GM06990 (cell line): ENCODE measurements at places on chromosomes 1 and 21.

GRCh38 chr1:203223012-203223775 is 6.3 kb downstream of the CHIT1 start:
- DNase-seq = no peak

DNA sequence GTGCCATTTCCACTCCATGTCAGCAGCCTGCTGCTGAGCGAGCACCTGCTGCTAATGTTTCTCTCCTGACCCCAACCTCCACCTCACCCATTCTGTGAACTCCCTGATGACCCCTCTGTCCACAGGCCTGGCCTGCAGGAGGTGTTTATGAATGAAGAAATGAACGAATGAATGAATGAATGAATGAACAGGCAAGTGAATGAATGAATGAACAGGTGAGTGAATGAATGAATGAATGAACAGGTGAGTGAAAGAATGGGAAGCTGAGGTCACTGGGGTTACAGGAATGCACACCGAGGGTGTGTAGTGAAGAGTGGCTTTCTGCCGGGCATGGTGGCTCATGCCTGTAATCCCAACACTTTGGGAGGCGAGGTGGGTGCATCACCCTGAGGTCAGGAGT is 173.4 kb downstream of the IGSF21 start:
- DNase-seq = no peak

GRCh38 chr1:25668931-25669573 is 52.5 kb downstream of the MAN1C1 start:
- DNase-seq = no peak

DNA sequence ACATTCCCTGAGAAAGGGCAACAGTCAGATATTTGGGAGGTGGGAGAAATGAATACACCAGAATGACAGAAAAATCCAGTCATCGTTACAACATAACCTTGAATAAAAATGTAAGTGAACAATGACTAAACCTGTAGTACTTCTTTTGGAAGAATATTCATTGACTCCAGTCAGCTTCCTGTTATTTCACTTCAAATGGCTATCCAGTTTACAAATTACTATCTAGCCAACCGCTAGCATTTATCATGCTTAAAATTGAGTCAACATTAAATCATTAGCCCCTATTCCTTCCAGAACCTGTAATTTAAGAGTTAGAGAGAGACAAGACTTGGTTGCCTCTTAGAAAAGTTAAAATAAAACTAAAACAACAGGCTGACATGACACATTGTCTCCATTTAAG is 33.6 kb downstream of the WLS start:
- DNase-seq = no peak

- no peak for DNase-seq
These were observed 1.2 kb downstream of the ELOVL1 start for GRCh38 chr1:43366601-43367025.

GRCh38 chr1:228169345-228169744 is 3.7 kb downstream of the IBA57 start:
- DNase-seq = no peak

DNA sequence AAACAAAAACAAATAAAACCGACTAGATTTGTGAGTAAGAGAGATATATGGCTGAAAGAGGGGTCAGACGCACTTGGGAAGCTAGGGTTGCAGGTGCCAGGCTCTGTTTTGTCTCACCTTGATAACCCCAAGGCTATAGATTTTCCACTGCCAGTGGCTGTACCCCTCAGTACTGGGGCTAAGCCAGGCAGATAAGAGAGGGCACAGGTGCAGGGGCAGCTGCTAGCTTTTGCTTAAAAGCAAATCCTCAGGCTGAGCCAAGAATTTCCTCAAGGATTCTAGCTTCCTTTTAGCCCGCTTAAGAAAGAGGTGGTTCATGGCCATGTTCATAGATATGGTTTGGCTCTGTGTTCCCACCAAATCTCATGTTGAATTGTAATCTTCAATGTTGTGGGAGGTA is 57.9 kb downstream of the OVGP1 start:
- no peak for DNase-seq

DNA sequence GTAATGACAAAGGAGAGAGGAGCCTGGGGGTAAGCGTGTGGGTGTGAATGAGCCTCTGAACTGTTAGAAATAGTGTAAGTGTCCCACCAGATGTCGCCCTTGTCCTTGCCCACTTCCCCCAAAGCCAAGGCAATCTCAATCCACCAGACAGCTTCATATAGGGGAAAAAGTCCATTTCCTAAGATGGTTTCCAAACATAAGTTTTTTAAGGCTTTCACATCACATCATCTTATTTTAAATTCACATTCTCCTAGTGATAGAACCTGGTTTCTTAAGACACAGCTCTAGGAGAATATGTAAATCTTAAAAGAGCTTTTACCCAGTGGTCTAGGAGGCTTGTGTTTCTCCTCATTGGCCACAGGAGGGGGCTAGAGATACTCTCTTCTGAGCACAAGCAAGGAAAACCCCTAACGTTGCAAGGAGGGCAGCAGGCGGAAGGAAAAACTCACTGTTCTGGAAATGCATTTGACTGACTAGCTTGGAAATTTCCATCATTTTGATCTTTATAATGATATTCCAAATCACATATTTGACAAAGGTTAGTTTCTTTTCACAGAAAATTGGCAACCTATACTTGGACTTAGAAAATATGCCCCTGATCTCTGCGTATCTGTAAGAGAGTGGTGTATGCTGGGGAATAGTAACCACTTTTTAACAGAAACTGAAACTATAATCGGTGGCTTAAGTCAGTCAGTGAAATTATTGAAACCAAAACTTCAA is 51.9 kb upstream of the LPAR3 start:
- DNase-seq = peak; percentile 76

- DNase-seq = no peak
These were observed 49.7 kb downstream of the TCP10L start for GRCh38 chr21:32535612-32536011.

DNA sequence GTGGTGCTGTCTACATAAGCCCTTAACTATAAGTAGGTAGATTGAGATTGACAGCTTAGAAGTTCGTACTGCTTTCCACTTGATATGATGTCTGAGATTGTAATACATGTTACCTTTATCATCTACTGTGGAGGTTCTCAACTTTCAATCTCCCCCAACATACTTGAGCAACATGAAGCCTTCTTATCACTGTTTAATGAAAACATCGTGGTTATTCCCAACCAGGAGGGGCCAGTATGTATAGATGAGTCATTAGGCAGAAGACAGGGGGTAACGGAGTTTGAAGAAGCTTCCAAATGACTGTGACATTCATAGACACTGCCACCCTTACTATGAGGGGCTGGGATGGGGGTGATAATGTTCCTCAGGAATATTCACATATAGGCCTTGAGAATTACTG is 36.0 kb downstream of the CENPF start:
- no peak for DNase-seq

- DNase-seq = no peak
These were observed 37.2 kb upstream of the TRAPPC10 start for GRCh38 chr21:43974791-43975468.

GRCh38 chr1:78358165-78358564 is 132.6 kb upstream of the PTGFR start:
- no peak for DNase-seq

GRCh38 chr1:202628646-202629215 is 81.5 kb downstream of the SYT2 start:
- DNase-seq = no peak

DNA sequence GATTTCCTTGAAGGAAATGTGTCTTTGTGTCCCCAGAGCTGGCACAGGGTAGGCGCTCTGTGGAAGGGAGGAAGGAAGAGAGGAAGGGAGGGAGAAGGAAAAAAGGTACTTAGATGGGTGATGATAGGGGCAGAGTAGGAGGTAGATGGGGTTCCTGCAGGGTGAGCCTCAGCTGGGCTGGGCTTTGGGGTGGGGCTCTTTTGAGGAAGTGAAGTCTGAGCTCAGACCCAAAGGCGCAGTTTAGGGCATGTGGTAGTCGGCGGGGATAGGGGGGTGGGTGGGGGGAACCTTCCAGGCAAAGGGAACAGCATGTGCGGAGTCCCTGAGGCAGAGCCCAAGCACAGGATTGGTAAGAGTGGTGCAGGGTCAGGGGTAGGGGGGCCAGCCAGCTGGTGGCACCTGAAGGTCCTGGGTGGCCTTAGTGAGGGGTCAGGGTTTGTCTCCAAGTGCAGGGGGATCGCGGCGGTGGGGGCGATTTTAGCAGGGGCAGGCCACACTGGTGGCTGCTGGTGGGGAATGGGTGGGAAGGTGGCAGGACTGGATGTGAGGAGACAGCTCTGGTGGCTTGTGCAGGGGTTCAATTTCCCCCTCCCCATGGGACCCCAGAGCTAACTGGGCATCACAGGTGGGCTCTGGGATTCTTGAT is 8.4 kb upstream of the HTR6 start:
- DNase-seq = no peak

DNA sequence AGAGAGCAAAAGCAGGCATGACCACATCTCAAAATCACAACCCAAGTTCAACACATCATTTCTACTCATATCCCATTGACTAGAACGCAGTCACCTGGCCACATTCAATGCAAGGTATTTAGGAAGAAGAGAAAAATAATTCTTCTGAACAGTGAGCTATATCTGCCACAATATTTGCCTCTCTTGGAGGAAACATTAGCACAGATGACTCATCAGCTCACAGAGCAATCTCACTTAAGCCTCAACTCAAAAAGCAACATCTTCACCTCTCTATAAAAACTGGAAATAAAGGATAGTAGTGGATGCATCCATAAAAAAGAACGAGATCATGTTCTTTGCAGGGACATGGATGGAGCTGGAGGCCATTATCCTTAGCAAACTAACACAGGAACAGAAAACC is 143.9 kb upstream of the FMN2 start:
- no peak for DNase-seq

GRCh38 chr1:46675549-46676314 is 4.1 kb downstream of the TEX38 start:
- no peak for DNase-seq

GRCh38 chr1:207002724-207003146 is 29.8 kb downstream of the C1orf116 start:
- DNase-seq = no peak

- DNase-seq = no peak
These were observed 16.9 kb upstream of the MCL1 start for GRCh38 chr1:150596095-150596892.

GRCh38 chr1:51327386-51327785 is 3.0 kb downstream of the TTC39A start:
- no peak for DNase-seq

- DNase-seq = no peak
These were observed 19.9 kb upstream of the CLDN14 start for GRCh38 chr21:36499578-36500471.

DNA sequence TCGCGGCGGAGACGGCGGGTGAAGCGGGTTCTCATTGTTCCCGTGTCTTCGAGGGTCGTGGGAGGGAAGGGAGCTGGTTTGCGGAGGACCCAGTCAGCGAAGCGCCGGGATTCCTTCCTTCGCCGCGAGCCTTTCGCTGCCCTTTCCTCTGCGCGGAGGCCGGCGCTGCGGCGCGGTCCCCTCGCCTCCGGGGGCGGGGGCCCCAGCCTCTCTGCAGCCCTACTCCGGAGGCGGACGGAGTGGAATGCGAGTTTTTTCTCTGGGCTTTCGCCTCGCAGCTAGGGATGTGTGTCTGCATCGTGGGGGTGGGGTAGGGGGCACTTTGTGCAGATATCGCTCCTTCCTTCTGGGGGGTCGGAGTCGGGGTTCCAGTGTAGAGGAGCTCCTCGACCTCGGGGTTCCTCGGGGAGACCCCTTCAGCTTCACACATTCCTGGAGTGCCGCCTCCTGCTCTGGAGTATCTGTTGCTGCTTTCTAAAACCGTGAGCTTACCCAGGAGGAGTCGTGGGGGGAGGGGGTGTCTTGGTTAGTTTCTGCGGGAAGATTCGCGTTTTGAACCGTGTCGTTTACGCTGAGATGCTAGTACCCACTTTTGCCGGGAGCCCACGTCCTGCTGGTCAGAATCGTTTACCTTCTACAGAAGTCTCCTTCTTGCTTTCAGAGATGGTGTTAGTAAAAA is 595 bp downstream of the RNF2 start:
- no peak for DNase-seq

DNA sequence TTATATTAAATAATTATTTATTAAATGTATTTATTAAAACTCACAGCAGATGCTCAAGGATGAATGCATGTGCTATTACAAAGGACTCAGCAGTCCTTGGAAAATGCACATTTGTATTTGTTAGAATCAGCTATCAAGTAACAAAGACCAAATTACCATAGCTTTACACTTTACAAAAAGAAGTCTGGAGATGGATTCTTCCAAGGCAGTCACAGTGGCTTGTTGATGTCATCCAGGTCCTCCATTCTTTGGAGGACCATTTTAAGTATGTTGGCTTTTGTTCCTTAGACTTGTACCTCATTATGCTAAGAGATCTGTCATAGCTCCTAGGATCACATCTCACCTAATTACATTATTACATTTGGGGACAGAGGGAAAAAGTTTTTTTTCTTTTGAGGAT is 63.4 kb downstream of the NTMT2 start:
- DNase-seq = no peak

- no peak for DNase-seq
These were observed 172.2 kb upstream of the ETV3 start for GRCh38 chr1:157310401-157310800.

GRCh38 chr1:24864370-24864777 is 65.7 kb downstream of the RUNX3 start:
- no peak for DNase-seq

DNA sequence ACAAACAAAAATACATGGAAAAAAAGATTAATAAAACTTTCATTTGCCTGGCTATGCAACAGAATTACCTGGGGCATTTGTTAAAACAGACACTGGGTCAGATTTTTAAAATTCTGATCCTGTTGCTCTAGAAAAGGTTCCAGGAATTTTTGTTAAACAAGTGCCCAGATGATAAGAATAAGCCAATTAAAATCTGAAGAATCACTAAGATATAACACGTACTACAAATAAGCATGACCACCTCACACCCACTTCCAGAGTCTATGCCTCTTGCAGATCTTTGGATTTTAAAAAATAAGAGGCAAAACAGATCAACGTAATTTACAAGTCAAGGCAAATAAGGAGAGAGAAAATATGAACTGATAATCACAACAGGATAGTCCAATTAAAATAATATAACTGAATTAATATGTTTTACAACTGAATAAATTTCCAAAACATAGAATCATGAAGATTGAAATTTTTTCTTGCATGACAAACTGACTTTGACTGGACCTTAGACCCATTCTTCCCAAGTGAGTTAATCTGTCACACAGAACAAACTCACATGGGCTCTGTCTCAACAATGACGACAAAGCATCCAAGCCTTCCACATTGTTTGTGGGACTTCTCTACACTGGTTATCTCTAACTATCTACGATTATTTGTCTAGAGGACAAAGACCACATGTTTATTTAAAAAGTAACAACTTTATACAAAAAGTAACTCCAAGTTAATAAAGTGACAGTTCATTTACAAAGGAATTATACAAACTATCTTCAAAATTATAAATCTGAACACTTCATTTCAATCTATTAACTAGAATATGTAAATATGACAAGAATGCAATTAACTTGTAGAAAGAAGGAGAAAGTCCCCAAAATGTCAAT is 56.9 kb downstream of the COP1 start:
- DNase-seq = no peak
